DMS79 treated with DMSO at 0.1 percent for 48 hours (cell line): ENCODE measurements at places on chromosomes 1 and 21.

DNA sequence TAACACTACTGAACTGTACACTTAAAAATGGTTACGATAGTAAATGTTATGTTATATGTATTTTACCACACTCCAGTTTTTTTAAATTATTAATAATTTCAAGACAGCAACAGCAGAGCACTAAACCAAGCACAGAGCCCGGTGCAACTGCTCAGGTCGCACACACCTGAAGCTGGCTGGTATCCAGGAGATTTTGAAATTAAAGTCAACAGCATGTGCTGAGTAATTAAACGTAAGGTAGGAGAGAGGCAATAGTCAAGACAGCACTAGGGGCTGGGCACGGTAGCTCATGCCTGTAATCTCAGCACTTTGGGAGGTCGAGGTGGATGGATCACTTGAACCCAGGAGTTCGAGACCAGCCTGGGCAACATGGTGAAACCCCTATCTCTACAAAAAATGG lies 35.1 kb upstream of the SLC30A10 start:
- no peak for DNase-seq

GRCh38 chr1:116817582-116818064 lies 63.4 kb downstream of the CD2 start:
- DNase-seq: no peak

- DNase-seq: no peak
Measured at GRCh38 chr1:241600496-241600901, 39.7 kb downstream of the CHML start.

- no peak for DNase-seq
Measured at GRCh38 chr1:175863299-175864050, 120.1 kb upstream of the TNR start.

GRCh38 chr1:244335456-244335855 lies 116.3 kb downstream of the ADSS2 start:
- DNase-seq: no peak

GRCh38 chr1:23581219-23581618 lies 21.9 kb upstream of the ID3 start:
- DNase-seq: no peak

DNA sequence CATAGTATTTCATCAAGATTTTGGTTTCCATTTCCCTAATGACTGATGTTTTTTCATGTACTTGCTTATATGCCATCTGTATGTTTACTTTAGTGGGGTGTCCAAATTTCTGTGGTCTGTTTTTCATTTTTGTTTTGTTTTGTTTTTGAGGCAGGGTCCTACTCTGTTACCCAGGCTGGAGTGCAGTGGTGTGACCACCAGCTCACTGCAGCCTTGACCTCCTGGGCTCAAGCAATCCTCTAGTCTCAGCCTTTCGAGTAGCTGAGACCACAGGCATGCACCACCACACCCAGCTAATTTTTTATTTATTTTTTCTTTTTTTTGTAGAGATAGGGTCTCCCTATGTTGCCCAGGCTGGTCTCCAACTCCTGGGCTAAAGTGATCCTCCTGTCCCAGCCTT lies 378.0 kb upstream of the VAMP3 start:
- DNase-seq: no peak
